ENCODE measurements at places on chromosomes 13 and 19. TPM values are rescaled to one million over a fixed set of nuclear protein-coding genes. Genes with fewer than 3 reads are reported as not detected.

Gene TTC9B
- total RNA-seq = not detected

Gene KLK14
- not detected for total RNA-seq

Gene MBD3L3
- not detected for total RNA-seq

Gene PEG3
- 0.33 TPM for total RNA-seq

Gene ZNF93
- 12.8 TPM for total RNA-seq

Gene CD79A
- 0.33 TPM for total RNA-seq

Gene KLK13
- total RNA-seq = not detected

Gene ZNF285
- 2.6 TPM for total RNA-seq

Gene CGB8
- total RNA-seq = not detected

Data from vein endothelial cell (primary cell).